ENCODE measurements at places on chromosomes 11 and 22.

GRCh38 chr11:93653080-93653479 lies 8.4 kb upstream of the CEP295 start:
- DNase-seq: no peak

GRCh38 chr11:124896071-124896750 lies 1.5 kb downstream of the ROBO4 start:
- DNase-seq: no peak

GRCh38 chr11:125941619-125942611 lies 3.9 kb upstream of the VSIG10L2 start:
- no peak for DNase-seq

DNA sequence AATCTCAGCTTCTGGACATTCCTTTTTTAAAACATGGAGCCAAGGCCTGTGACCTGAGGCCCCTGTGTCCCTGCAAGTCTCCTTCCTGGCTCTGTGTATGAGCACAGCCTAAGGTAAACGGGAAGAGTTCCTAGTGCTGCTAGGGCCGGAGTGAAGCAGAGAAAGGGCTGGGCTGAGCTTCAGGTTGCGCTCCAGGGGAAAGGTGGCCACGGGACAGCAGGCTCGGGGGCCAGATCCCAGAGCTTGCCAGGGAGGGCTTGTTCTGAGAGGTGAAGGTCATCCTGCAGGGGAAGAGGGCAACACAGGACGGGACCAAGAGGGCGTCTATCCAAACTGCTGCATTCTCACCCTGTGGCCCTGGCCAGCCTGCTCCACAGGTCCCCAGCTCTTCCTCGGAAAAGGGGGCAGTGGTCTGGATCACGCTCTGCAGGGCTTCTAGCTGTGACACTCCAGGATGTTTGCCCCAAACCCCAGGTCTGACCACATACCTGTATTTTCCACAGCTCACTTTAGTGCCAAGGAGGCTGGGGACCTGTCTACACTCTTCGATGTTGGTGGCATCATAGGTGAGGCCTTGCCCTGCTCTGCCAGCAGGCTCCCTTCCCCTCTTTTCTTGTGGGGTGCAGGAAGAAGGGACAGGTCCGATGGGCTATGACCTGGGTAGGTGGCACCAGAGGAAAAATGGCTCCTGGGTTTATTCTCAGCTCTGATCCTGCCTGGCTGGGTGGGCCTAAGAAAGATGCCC lies 20.4 kb downstream of the SLC37A2 start:
- DNase-seq: no peak

DNA sequence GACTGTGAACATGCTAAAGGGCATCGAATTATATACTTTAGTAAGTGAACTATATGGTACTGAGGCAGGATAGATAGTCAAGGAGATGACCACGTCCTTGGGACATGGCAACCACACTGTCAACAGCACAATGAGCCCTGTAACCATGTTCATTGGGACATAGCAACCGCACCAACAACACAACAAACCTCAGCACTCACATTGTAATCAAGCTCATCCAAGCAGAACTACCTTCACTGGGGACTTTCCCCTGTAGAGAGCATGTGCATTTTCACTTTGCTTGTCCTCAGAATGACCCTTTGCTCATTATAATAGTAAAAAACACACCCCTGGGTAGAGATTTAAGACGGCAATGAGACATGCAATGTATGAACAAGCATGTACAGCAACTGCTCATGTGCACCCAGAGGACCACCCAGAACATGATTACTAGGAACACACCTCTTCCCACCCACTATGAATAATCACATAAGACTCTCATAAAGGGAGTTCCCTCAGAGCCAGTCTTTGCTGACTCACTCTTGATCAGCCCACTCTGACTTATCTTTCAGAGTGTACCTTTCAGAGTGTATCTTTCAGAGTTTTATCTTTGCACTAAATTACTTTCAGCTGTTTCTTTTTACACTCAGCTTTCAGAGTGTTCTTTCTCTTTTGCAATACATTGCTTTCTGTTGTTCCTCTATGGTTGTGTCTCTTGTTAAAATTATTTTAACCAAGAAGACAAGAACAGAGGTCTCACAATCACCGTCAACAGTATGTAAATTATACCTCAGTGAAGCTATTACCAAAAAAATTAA lies 4.1 kb upstream of the PLAAT2 start:
- no peak for DNase-seq

GRCh38 chr11:46296528-46297448 lies 19.3 kb downstream of the CREB3L1 start:
- DNase-seq: no peak

DNA sequence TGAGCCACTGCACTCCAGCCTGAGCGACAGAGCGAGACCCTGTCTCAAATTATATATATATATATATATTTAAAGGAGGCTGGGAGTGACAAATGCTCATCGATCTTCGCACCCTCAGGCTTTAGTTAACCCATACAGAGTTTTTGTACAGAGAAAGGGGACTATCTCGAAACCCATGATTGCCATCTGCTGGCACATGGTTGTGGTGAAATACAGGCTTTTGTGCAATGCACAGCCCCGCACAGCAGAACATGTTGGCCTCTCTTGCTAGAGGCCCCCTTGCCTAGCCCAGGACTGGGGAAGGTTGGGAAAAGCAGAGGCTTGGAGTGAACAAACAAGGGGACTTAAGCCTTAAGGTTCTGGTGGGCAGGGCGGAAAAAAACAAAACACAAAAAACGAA lies 3.6 kb downstream of the MYBPC3 start:
- no peak for DNase-seq

DNA sequence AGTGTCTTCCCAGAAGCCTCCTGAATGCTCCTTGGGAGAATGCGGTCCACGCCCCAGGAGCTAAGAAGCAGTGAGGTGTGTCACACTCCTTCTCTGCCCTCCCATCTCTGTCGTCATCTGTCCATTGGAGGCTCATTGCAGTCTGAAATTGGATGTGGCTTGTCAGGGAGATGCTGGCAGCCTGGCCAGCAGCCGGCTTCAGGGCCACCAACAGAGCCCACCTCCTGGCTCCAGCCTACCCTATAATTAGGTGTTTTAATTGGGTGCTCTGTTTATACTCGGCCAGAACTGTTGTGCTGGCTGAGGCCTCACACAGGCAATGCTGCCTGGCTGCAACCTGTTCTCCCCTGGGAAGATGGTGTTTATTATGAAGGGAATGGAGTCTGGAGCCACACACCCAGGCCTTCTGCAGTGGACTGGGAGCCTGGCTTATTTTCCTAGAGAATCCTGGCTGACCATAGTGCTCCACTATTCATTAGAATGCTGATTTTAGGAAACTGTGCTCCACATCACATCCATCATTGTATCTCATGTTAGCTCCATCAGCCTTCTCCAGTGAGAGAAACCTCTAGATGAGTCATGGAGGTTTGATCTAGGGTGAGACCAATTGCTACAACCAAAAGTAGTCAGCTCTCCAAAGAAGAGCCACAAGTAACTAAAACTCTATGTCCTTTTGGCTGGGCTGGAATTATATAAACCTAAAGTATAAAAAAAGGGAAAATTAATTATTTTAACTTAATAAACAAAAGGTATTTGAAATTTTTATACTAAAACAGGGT lies 86.8 kb upstream of the CRTAM start:
- no peak for DNase-seq

DNA sequence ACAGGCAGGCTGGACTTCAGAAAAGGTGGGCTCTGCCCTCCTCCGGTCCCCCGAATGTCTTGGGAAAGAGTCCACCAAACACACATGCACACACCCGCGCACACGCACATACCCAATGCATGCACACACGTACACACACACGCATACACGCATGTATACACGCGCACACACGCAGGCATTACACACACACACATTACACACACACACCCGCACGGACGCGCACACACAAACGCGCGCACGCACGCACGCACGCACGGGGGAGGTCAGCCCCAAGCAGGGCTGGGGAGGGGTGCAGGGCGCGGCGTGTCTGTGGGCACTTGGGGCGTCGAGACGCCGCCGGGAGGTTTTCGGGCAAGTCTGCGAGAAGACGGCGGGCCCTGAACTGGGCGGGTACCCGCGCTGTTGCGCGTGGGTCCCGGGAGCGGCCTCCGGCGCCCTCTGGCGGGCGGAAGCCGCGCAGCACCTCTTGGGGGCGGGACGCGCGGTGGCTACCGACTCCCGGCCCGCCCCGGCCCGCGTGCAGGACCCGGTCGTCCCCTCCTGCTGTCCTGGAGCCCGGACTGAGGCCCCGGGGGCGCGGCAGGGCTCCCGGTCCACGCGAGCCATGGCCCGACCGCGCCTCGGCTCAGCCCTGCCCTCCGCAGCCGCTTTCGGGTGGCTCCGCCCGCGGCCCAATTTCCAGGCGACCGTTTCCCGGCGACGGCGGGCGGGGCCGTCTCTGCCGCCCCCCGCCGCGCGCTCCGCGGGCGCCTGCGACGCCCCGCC lies 3.6 kb downstream of the SEPTIN5 start:
- DNase-seq: peak; percentile 41

- DNase-seq: no peak
Measured at GRCh38 chr11:9947231-9947864, 283.5 kb downstream of the SWAP70 start.

DNA sequence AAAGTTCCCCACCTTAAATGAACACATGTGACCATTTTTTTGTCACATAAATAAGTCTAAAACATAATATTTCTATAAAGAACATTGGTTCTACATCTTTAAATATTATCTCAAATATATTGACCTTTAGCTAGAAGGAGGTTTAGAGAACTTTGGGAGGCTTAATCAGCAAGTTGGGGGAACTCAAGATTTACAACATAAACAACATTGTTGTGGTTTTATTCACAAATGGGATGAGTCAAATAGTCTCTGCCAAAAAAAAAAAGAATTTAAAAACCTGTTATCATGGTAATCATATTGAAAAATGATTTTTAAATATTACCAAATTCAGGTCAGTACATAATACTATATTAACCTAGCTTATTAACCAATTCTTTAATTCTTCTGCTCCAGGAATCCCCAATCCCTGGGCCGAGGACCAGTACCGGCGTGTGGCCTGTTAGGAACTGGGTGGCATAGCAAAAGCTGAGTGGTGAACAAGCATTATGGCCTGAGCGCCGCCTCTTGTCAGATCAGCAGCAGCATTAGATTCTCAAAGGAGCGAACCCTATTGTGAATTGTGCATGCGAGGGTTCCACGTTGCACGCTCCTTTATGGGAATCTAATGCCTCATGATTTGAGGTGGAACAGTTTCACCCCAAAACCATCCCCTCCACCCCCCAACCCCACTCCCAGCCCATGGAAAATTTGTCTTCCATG lies 98.2 kb downstream of the RDX start:
- DNase-seq: no peak

DNA sequence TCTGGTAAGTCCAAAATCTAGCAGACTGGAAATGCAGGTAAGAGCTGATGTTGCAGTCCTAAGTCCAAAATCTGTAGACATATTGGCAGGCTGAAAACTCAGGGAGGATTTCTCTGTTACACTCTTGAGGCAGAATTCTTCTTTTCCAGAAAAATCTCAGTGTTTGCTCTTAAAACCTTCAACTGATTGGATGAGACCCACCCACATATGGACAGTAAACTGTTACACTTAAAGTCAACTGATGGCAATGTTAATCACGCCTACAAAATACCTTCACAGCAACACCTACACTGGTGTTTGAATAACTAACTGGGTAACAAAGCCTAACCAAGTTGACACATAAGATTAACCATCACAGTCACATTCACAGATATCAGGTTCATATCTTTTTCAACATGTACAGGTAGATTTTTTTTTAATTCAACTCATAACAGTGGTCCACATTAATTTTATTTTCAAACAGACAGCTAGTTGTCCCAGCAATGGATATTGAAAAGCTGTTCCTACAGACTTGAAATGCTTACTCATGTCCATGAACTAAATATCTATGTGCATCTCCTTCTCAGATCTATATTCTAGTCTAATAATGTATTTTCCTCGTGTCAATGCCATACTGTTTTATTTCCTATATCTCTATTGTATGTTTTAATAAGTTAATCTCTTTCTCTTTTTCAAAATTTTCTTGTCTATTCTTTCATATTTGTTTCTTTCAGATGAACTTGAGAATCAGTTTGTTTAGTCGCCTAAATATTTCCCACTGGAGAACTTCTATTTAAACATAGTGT lies 110.1 kb downstream of the TMPRSS5 start:
- DNase-seq: no peak

DNA sequence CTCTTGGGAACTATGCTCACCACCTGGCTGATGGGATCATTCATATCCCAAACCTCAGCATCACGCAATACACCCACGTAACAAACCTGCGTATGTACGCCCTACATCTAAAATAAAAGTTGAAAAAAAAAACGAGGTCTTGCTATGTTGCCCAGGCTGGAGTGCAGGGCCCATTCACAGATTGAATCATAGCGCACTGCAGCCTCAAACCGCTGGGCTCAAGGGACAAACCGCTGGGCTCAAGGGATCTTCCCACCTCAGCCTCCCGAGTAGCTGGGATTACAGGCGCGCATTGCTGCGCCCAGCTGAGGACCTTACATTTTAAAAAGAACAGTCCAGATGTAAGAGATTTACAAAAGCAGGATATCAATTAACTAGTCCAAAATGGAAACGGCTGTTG lies 41.9 kb upstream of the EMID1 start:
- DNase-seq: no peak

GRCh38 chr11:1540074-1540473 lies 32.0 kb downstream of the DUSP8 start:
- no peak for DNase-seq

DNA sequence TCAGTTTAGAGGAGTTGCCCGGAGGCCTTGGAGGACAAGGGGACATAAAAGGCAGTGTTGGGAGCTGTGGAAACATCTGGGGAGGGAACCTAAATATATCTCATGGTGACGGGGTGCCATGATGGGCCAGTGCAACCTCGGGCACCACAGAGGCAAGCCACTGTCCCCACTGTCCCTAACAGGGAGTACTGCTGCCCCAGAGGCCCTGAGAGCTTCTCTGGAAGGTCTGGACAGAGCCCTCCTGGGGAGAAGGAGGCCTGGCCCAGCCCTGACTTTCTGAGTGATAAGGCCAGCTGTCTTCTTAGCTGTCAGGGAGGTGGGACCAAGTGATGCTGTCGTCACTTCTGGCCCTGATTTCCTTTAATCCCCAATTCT lies 5.5 kb upstream of the P2RY6 start:
- DNase-seq: no peak

GRCh38 chr11:73974604-73975478 lies 7.8 kb downstream of the UCP2 start:
- no peak for DNase-seq

DNA sequence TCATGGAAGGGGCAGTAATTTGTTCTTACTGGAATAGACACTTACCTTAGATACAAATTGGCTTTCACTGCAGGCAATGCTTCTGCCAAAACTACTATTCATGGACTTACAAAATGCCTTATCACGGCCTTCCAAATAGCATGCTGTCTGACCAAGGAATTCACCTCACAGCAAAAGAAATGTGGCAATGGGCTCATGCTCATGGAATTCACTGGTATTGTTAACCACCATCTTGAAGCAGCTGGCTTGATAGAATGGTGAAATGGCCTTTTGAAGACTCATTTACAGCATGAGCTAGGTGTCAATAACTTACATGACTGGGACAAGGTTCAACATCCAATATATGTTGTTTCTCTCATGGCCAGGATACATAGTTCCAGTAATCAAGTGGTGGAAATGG lies 21.9 kb downstream of the OR5B21 start:
- DNase-seq: no peak

DNA sequence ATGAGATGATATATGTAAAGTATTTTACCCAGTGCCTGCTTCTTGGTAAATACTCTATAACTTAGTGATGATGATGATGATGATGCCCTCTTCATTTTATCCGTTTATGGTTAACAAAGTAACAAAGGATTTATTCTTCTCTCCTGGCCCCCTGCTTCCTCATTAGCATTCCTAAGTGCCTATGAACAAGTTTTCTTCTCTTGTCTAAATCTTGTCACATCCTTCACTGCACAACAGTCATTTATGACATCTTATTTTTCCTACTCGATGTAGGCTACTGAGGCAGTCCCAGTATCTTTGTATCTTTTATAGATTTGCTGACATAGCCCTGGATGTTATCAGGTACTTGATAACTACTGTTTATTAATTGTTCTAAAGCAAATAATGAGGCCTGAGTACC lies 754.4 kb upstream of the ARHGAP42 start:
- DNase-seq: no peak

All from GOT3 (cell line).